ENCODE measurements at places on chromosomes 7 and 10.

DNA sequence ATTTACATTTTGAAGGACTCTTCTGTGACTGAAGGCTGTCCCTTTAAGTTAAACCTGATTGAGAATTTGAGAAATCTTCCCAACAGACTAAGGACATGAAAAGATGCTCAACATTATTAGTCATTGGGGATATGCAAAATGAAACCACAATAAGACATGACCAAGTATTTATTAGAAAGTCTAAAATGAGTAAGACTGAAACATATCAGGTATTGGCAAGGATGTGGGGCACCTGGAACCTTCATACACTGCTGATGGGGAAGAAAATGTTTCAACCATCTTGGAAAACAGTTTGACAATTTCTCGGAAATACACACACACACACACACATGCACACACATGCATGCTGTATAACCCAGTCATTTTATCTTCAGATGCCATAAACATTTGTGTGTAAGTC lies 132.1 kb upstream of the CDK6 start:
- no peak for DNase-seq

DNA sequence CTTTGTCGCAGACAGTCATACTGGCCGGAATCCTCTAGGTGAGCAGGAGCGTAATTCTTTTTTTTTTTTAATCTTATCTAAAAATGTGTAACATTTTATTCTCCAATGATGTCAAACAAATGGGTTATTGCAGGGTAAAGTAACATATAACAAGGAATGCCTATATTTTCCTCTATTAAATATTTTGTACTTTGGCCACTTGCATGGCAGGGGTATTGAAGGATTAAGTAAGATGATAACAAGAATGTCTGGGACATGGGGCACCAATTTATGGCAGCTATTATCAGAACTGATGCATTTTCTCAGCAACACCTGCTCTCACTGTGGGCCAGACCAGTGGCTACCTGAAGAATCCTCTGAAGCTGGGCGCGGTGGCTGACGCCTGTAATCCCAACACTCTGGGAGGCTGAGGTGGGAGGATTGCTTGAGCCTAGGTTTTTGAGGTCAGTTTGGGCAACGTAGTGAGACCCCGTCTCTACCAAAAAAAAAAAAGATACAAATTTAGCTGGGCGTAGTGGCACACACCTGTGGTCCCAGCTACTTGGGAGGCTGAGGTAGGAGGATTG lies 24.0 kb upstream of the SNX10 start:
- DNase-seq: no peak

DNA sequence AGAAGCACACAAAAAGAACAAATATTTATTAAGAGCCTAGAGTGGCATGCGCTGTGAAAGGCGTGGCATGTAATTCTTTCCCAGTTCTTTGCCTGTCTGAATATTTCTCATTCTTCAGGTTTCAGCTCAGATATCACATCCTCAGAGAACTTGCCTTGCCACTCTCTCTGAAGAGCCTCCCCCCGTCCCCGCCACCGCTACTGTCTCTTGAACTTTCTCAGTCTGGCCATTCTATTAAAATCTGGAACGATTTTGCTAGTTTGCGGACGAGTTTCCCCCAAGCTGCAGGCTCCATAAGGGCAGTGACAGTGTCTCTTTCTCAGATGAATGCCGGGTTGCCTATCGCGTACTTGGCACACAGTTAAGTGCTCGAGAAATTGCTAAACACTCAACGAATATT lies 787 bp upstream of the PLEKHA1 start:
- DNase-seq: peak; percentile 8

GRCh38 chr10:48279081-48279751 lies 4.7 kb upstream of the FRMPD2 start:
- no peak for DNase-seq

- no peak for DNase-seq
Observed at GRCh38 chr7:120554960-120555571, 282.1 kb downstream of the KCND2 start.

- DNase-seq: no peak
Observed at GRCh38 chr10:71084061-71084817, 128.1 kb upstream of the UNC5B start.

DNA sequence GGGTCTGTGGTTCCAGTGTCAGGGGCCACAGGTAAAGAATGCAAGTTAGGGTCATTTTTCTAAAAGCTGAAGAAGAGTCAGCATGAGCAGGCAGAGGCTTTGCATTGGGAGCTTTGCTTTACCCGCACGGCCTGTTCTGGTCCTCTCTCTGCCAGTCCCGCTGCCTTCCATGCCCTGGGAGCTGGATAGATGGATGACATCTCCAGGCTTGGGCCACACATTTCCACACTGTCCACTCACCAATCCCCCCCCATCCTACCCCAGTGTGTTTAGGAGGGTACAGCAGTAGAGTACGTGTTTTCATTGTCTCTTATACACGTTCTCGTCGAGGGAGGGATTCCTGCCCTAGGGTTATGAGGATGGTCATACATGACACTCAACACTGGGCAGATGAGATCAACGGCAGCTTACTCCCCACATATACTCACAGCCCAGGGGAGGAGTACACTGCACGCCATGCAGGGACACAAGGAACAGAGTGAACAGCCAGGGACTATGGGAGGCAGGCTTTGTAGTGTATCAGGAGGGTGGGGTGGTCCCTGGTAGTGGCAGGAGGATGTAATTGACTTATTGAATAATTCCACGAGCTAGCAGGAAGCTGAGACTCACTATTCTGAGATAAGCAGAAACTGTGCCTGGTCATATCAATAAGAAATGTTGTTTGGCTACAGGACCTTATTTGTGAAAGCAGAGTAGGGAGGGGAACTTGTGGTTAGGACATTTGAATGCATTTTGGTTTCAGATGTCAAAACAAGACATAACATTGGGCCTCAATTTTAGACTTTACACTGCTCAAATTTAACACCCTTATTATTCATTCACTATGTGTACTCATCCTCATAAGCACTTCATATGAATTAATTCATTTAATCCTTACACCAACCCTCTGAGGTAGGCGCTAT lies 36.6 kb downstream of the PLPP4 start:
- DNase-seq: no peak

DNA sequence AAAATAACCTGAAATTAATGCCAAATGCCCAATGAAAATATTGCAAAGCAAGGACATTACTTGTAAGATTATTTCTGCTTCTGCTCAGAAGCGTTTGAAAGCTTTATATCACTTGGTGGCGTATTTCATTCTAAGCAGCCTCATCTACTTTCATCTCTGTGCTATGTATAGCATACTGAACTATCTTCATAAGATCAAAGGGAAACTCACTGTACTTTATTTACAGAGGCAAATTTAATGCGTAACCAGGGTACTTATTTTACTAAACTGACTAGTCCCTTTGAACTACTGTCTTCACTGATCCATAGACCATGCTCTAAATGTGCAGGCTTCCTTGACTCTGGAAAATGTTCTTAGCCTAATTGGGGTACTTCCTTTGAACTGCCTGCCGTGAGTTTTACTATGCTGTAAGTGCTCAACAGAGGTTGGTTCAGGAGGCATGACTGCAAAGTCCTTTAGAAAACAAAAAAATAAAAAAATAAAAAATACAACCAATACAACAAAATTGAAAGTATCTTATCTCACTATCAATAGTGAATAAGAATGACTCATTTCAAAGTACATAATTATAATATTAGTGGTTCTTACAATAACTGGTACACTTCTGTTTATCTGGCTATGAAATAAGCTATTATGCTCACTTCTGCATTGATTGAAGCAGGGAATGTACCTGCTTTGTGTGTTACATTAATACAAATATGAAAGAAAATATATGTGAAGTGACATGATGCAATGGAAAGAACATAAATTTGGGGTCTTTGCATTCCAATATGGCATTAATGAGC lies 41.0 kb upstream of the TSPAN12 start:
- DNase-seq: no peak

DNA sequence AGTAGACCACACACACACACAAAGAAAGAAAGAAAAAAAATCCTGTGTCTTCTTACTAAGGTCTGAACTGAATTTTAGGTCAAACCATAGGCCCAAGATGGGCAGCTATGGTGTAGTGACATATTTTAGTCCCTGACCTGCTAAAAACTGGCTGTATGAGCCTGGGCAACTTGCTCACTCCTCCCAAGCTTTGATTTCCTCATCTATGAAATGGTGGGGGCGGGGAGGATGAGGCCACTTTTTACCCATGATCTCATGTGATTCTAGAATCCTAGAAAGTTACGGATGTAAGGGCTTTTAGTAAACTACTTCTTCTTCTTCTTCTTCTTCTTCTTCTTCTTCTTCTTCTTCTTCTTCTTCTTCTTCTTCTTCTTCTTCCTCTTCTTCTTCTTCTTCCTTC lies 6.1 kb upstream of the CCL24 start:
- no peak for DNase-seq

DNA sequence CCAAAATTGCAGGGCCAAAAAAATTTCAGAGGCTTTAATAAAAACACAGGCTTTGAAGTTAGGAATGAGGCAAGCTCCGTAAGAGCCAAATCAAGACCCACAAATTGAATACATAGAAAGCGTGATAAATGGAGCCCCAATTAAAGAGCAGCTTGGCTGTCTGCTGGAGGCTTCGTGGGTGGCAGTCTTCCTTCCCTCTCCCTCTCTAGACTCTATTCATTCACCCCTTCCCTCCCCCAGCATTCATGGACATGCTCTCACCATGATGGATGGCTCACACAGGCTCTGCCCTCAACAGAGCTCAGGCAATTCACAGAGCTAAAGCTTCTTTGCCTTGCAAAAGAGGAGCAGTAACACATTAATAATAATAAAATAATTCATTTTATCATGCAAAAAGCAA lies 214.1 kb downstream of the HERPUD2 start:
- DNase-seq: no peak

GRCh38 chr10:78975926-78976325 lies 92.8 kb upstream of the ZMIZ1 start:
- no peak for DNase-seq

DNA sequence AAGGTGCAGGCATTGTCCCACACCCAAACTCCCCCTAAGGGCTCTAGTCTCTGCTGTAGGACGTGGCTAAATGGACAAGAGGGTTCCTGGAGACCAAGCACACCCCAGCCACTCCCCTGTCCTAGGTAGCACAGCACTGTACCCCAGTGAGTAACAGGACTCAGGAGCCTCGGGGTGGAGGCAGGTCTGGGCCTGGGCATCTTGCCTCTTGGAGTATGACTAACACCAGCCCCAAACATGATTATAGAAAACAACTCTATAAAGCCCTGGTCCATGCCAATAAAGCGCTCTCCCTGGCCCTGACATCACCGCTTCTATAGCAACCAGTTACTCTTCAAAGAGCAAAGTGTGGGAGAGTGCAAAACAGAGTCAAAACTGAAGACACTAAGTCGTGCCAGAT lies 195.0 kb downstream of the CALN1 start:
- DNase-seq: no peak

DNA sequence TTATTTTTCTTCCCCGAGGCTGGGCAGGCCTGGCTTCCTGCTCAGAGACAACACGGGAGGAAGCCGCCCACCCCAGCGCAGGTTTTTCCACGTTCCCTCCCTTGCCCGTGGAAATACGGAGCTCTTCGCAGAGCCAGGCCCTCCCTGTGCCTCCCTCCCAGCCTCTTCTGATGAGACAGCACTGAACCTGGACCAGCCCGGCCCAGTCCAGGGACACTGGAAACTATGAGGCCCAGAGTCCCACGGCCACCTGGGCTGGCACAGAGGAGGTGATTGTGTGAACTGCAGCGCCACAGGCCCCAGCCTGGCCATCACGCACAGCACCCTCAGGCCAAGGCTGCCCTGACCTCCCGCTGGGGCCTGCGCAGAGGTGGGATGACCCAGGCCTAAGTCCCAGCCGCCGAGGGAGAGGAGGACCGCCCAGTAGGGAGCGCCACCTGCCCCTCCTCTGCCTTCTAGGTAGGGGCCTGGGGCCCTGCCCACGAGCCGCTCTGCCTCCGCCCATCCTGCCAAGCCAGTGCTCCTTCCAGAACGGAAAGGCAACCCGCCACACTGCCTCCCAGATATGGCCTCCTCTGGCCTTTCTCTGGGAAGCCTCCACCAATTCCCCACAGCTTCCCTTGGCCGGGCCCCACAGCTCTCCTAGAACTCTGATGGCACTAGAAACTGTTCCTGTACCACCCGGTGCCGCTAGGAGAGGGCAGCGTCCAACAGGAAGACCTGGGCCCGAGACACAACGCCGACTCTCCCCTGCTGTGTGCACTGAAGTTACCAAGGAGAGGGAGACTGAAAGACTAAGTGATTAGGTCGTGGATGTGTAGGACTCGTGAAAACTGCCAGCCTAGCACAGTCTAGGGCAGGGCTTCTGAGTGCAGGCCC lies 57.2 kb downstream of the PROSER2 start:
- no peak for DNase-seq

DNA sequence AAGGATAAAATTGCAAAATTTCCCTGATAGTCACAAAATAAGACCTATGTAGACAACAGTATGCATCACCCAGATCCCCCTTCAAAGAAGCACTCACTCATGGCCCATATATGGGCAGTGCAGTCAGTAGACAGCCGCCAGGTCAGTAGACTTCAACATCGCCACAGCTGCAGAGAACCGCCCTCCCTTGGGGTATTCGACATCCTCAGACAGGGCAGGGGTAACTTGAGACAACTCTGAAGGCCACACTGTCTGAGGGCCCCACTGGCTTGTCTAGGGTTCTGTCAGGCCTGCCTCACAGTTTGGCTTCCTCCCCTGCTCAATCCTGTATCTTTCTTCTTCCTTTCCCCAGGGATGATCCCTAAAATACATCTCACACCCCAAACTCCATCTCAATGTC lies 172.3 kb downstream of the IMMP2L start:
- no peak for DNase-seq

GRCh38 chr7:49523870-49524269 lies 249.6 kb upstream of the VWC2 start:
- DNase-seq: no peak

DNA sequence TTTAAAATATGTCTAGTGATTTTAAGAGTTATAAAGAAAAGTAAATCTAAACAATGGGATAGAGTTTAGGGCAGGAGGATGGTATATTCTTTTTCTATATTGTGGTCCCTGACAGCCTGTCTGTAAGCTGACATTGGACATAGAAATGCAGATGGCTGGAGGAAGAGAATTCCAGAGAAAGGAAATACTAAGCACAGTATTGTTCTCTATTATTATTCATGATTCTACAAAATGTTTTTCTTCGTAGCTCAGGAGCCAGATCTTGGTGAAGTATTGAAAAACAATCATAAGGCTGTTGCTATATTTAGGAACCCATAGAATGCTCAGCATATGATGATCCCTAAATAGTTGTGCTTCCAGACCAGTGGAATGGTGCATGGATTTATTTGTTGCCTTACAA lies 117.0 kb upstream of the FAM3C start:
- DNase-seq: no peak

All from CD4-positive, alpha-beta T cell treated with Interleukin-1 beta for 1 hour (primary cell).